ELR (cell line): ENCODE measurements at places on chromosomes 1 and 21.

GRCh38 chr1:115240297-115240696 is 97.8 kb downstream of the NGF start:
- DNase-seq, result peak; percentile 65

- DNase-seq, result peak; percentile 67
These were observed 62.7 kb upstream of the IPO9 start for GRCh38 chr1:201766131-201766866.

DNA sequence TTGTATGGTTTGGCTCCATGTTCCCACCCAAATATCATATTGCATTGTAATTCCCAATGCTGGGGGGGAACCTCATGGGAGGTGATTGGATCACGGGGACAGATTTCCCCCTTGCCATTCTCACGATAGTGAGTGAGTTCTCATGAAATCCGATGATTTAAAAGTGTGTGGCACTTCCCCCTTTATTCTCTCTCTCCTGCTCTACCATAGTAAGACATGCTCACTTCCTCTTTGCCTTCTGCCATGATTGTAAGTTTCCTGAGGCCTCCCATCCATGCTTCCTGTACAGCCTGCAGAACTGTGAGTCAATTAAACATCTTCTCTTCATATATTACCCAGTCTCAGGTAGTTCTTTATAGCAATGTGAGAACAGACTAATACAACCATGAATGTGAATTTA is 211.6 kb upstream of the NR5A2 start:
- no peak for DNase-seq

DNA sequence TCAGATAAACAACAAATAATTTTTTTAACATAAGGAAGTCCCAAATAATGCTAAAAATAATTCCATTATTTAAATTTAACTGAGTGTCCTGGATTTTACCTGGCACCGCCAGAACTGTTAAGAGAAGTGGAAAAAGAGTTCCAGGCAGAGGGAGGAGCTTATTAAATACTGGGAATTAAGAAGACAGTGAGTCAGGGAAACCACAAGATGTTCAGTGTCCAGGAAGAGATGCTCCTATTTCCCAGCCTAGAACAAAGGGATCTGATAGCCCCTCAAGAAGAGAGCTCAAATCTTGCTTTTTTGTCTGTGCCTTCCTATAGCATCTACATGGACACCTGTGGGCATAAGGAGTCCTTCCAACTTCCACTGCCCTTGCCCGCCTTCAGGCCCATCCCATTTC is 85.9 kb downstream of the PGM1 start:
- DNase-seq, result peak; percentile 32

GRCh38 chr1:180185281-180185680 is 30.6 kb downstream of the QSOX1 start:
- no peak for DNase-seq
